ENCODE measurements at places on chromosomes 13 and 19.

- peak; percentile 90 for DNase-seq
These were observed at the start of gene ZNF792 for GRCh38 chr19:34963573-34964406. TSS of gene ZNF792 (minus strand) at chr19:34964229. CDS start at chr19:34963662, 567 bp downstream.

- DNase-seq = no peak
These were observed 444.8 kb downstream of the FOXO1 start for GRCh38 chr13:40221460-40222201.

DNA sequence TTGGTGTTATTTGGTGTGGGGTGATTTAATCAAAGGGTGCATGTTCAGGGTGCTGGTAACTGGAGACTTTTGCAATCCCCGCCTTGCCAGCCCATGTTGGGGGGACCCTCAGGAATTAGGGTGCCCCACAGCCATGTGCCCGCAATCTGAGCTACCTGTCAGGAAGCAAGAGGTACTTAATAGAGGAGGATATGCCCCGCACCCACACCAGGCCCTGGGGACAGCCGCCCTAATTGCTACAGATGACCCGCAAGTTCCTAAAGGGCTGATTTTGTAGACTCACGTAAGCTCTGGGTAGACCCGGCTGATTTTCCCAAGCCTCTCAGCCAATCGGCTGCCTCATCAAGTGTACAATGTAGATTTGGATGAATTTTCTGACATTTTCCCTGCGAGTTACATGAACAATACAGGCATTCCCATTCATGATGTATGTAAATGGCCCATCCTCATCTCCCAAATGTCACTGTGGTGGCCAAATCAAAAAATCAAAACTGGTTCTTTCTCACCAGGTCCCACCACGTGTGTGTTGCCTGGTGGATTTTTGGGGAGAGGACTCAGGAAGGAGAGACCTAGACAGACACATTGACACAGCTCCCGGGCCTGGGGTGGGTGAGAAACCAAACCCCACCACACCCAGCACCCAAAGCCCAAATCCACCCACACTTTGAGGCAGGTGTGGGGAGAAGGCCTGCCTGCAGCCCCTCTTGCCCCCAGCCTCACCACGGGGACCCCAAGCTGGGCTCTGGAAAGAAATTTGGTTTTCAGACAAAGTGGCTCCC is 119.2 kb upstream of the SPACA7 start:
- DNase-seq = no peak

GRCh38 chr13:35016362-35017112 is 74.5 kb downstream of the NBEA start:
- no peak for DNase-seq

All from spleen (tissue), 13 donors.